Karpas-422 (cell line): ENCODE measurements at places on chromosomes 6 and 20.

GRCh38 chr6:168734523-168734922, 293.5 kb downstream of the SMOC2 start:
- DNase-seq, result no peak

DNA sequence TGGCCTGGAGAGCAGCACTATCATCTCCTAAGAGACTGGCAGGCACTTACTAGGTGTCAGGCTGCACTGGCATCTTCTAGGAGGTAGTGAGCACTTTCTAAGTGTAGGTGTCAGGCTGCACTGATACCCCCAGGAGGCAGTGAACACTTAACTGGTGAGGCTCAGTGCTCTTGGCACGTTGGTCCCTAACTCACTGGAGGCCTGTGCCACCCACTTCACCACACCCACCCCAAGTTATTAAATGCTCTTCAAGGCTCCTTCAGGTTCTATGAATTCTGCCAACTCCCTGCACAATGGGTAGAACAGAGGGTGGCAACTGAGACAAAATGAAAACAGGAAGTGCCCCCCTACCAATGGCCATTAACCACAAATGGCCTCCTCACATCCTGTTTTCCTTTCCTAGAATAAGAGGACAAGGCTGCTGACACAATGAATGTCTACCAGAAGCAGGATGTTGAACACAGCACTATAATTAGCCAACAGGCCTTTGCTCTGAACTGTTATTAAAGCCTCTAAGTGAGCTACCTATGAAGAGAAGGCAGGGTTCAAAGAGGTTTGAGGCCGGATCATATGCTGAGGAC, 29.4 kb downstream of the NCOA5 start:
- peak; percentile 51 for DNase-seq

- no peak for DNase-seq
These were observed 13.1 kb downstream of the BMP2 start for GRCh38 chr20:6780433-6781190.

- DNase-seq, result no peak
These were observed 837 bp downstream of the TRAM2 start for GRCh38 chr6:52576054-52576391.

GRCh38 chr6:169589699-169590257, 112.1 kb downstream of the WDR27 start:
- DNase-seq, result peak; percentile 59

- no peak for DNase-seq
These were observed 208.0 kb upstream of the TAB2 start for GRCh38 chr6:149109397-149110070.

DNA sequence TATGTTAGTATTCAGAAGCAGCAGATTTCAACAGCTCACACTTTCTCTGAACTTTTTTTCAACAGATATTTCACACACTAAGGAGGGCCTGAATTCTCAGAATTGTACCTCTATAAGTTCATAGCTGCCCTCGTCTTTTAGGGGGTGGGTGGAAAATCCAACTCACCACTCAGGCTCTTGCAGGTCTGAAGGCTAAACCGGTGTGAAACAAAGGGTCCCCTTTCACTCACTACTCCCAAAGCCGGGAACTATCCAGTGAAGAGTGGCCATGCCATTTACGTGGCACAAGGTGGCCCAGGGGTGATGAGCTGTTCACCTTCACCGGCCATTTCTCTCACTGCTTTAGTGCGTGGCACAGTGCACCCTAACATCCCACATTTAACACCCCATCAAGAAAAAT, 24.2 kb downstream of the TBC1D7 start:
- no peak for DNase-seq

DNA sequence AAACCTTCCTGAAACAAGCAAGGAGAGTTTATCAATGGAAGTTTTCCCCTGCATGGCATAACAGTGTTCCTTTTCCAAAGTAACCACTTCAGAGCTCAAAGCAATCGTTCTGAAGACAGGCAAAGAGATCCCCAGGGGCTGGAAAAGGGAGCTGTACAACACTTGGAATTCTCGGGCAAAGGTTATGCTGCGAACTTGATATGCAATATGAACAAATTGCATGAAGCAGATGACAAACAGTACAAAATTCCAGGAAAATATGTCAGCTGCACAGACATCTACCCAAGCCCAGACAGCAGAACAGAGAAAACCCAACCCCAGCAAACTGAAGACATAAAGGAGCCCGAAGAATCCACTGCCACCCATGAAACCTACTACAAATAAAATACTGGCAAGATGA, 18.4 kb downstream of the POPDC3 start:
- DNase-seq, result no peak

- no peak for DNase-seq
These were observed 119.9 kb downstream of the RNF144B start for GRCh38 chr6:18507018-18507415.

- no peak for DNase-seq
These were observed 11.8 kb downstream of the TRIM10 start for GRCh38 chr6:30149234-30149633.

DNA sequence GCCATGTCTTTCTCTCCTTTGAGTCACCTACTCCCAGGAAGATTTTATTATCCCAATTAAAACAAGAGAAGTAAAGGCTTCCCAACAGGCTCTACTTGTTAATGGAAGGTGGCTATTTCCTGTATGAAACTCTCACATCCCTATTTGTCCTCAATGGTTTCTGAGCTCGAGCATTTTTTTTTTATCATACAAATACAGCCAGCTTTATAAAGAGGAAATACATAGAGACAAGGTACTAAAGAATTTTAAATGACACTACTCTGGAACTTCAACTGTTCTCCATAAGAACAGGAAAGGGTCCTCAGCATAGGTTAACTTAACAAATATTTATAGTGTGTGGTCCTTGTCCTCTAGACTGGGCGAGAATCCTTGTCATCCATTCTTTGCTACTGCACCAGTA, 41.0 kb downstream of the TSHZ2 start:
- DNase-seq, result no peak

DNA sequence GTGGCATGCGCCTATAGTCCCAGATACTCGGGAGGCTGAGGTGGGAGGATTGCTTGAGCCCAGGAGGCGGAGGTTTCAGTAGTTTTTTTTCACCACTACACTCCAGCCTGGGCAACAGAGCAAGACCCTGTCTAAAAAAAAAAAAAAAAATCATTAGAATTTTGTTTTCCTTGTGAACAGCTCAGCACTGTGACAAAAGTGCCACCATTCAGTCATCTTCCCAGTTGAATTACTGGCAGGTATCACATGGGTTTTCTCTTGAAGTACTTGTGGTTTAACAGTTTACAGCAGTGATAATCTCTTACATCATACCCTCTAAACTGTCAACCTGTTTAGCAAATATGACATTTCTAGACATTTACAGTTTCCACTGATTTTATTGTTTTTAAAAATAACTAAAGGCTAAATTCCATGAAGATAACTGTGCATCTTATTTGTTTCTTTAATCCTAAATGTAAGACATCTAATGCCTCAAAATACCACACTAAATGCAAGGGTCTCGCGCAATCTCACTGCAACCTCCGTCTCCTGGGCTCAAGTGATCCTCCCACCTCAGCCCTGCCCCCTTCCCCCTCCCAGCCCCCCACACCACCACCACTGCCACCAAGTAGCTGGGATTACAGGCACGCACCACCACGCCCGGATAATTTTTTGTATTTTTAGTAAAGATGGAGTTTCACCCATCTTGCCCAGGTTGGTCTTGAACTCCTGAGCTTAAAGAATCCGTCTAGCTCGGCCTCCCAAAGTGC, 7.0 kb downstream of the TRPC4AP start:
- no peak for DNase-seq

GRCh38 chr6:1644516-1645060, 34.9 kb downstream of the FOXC1 start:
- DNase-seq, result no peak

DNA sequence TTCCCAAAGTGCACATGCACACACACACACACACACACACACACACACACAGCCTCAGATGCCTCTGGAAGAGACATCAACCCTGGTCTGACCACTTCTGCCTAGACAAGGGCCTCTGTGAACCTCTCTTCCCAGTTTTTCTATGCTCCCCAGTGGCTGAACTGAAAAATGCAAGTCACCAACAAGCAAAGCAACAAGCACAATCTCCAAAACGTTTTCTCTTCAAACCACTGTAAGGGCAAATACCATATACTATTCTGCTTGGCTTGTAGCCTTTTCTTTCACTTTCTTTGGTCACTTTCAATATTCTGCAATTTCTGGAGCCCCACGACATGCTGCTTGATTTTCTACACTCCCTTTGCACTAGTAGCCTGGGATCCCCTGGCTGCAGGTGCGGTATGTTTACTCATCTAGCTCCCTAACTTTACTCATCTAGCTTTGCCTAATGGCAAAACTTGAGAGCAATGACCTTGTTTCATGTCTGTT, 121.4 kb upstream of the DST start:
- DNase-seq, result peak; percentile 67

DNA sequence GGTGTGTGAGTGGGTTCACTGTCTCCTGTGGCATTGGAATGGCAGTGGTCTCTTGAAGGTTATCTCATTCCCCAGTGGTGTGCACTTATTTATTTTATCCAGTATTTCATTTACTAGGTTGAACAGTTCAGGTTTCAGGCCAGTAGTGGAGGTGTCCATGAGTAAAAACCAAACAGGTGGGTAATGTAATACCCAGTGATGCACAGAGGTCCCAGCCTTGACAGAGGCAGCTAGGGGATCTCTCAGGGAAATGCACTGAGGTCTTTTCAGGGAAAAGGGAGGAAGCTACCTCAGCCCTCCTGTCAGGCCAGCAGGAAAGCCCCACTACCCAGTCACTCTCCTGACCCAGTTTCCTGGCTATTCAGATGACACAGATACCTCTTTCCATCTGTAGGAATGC, 403.6 kb downstream of the UTRN start:
- DNase-seq, result no peak

DNA sequence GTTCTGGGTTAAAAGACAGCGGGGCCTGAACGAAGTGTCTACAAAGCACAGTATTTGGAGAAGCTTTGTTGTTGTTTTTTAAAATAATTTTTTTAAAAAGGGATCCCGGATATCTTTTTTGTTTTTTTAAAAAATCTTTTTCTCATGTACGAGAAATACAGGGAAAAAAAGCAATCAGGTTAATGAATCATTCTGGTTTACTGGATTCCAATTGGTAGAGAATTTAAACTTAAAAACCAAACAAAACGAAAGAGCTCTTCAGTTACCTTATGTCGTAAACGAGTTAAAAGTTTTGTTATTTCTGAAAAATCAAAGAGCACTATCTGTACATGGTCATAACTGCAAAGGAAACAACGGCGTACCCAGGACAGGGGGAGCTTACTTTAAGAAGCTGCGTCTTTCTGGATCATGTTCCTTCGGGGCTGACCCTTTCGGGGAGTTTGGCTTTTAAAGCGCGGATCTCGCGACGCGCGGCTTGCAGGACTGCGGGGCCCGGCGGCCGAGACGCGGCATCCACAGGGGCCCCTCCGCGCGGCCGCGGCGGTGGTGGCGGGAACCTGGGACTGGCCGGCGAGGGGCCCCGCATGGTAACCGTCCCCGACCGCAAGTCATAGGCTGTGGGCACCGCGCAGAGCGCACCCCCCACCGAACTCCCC, 927 bp downstream of the IL20RA start:
- no peak for DNase-seq

DNA sequence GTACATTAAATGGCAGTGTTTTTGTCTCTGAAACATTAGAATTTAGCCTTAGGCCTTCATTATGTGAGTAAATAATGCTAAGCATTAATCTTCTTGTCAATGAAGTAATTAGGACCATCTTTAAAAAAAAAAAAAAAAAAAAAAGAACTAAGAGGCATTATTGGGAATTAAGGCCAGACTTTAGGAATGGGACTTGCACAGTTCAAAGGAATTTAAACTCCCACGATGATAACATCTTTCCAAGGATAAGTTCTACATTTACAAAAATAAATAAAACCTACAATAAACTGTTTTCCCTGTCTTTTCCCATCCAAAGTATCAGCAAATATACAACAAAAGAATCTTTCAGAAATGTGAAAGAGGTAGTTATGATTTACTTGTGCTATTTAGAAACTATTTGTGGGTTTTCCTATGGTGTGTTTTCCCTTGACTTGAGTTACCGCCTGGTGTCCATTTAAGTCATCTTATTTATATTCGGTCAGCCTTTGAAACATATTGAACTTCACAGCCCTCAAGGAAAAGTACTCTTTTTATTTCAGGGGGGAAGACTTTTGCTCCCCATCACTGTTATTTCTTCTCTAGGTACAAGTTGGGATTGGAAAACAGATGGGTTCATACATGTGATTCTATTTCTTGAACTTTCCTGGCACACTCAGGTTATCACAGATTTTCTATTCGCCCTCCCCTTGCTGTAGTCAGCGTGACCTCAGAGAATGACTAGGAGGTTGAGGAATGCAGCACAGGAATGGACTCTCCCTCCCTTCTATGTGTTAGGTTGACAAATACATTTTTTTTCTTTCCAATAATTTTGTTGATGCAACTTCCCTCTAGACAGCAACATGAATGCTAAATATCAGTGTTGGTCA, 13.6 kb downstream of the STMND1 start:
- DNase-seq, result no peak

- DNase-seq, result no peak
These were observed 58.5 kb downstream of the TAF4 start for GRCh38 chr20:62007127-62007647.

DNA sequence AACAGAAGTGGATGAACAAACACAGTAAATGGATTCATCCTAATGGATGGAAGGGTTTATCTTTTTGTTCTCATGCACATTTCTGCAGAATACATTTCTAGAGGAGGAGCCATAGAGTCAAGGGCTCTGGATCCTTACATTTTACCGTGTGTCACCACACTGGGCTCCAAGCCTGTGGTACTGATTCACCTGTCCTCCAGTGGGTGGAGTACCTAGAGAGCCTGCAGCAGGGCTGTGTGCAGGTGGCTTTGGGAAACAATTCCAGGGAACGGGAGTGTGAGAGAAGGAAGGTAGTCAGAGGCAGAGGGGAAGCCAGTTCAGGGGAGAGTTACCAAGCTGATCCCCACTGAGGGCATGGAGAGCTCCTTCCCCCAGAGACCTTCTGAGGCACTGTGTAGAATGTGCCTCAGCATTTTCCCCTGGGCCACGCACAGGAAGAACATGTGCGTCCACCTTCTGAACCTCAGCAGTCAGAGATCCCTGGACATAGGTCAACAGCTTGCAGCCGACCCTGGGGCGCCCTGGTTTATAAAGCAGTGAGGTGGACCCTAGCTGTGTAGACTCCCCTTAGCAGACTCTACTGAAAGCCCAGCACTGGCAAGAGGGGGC, 85.3 kb upstream of the SLC22A23 start:
- no peak for DNase-seq

- DNase-seq, result no peak
These were observed 68.5 kb downstream of the BANF2 start for GRCh38 chr20:17768271-17768670.

- DNase-seq, result peak; percentile 10
These were observed 270.0 kb upstream of the HSF2 start for GRCh38 chr6:122129313-122130025.
